ENCODE measurements at places on chromosomes 6 and 20.

GRCh38 chr6:155909710-155910109 lies 454.1 kb upstream of the NOX3 start:
- no peak for DNase-seq

GRCh38 chr6:139647016-139647415 lies 272.6 kb upstream of the CITED2 start:
- DNase-seq = no peak

DNA sequence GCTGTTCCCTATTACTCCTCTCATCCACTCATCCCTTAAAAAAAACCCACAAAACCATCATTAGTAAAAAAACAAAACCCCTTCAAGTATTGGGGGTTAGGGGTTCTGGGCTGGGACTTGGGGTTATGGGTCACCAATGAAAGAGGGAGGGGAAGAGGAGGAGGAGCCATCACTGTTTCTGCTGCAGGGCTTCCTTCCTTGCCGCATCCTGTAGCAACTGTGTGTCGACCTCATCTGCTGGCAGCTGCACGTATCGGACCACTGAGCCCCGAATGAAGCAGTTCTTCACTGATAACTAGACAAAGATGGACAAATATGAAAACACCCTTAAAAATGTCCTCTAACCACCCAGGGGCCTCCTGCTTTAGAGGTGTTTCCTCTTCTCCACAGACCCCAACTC lies 2.0 kb upstream of the VARS1 start:
- peak; percentile 68 for DNase-seq

- DNase-seq = no peak
These were observed 758.0 kb upstream of the MMS22L start for GRCh38 chr6:98041056-98041455.

DNA sequence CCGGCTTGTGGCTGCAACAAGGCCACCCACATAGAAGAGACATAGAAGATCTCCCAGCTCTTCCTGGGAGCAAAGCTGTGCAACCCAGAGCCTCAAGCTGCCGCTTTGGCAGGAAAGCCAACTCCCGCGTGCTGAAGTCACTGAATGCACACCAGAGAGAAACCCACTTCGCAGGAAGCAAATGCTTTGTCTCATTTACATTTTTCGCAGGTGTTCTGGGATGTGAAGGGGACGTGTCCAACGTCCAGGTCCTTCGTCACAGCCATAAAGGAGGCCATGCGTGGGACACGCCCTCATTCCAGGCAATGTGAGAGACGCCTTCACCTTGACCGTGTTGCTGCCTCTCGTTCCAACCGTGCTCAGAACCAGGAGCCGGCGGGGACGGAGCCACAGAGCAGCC lies 24.4 kb downstream of the KCNQ2 start:
- no peak for DNase-seq

DNA sequence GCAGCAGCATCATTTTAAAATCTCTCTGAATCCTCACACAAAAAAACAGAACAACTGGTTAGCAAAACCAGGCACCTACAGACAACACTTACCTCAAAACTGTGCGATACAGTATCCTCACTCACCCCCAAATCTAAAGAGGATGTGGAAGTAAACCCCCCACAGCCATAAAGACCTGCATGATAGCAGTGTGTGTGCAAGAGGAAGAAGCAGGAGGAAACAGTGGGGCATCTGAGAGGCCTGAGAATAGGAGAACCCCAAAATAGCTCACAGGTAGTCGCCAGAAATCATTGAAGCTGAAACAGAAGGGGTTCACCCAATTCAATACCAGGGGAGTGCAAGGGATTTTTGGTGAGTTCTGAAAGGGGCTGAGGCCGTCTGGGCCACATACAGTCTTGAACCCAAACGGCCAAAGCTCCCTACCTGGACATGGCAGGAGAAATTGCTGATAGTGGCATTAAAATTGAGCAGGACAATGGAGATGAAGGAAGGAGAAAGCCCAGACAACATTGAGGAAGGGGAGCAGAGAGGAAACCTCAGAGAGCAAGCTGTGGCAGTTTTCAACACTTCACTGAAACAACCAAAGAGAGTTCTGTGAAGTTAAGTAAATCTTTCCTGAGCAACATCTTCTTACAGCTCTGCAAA lies 129.7 kb downstream of the FIG4 start:
- peak; percentile 45 for DNase-seq

- no peak for DNase-seq
These were observed 150.9 kb upstream of the MLIP start for GRCh38 chr6:53960311-53960710.

DNA sequence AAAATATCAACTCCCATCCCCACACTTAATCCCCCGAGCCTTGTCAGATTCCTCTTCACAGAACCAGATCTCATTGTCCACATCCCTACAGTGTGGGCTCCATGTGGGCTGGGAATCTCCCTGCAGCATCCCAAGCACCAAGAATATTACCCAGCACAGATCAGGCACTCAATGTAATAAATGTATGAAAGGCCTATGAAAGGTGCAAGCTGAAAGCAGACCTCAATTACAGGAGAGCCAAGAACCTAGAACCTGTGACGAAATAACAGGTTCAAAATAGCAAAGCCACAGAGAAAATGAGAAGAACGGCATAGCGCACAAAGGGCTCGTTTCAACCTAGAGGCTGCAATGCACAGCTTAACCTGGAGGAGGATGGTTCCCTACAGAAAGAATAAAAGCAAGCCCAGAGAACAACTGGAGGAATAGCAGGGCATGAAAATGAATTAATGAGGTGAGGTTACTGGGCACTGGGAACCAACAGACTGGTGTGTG lies 3.1 kb downstream of the SLC23A2 start:
- peak; percentile 63 for DNase-seq

- peak; percentile 81 for DNase-seq
These were observed 582 bp downstream of the SNRPB start for GRCh38 chr20:2469991-2470422.

DNA sequence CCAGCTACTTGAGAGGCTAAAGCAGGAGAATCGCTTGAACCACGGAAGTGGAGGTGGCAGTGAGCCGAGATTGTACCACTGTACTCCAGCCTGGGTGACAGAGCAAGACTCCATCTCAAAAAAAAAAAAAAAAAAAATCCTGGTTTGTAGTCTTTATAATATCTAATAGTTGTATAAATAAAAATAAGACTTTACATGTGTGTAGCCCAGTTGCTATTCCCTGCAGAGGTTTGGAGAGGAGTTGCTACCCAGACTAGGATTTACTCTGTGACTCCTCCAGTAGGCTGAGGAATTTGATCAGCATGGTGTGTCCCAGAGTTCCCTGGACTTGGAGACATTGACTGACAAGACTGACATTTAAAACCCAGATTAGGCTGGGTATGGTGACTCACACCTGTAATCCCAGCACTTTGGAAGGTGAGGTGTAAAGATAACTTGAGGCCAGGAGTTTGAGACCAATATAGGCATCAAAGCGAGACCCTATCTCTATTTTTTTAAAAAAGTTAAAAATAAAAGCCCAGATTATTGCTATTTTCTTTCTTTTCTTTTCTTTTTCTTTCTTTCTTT lies 10.2 kb downstream of the CHMP4B start:
- DNase-seq = no peak

- no peak for DNase-seq
These were observed 51.4 kb downstream of the TMEM242 start for GRCh38 chr6:157271911-157272310.

DNA sequence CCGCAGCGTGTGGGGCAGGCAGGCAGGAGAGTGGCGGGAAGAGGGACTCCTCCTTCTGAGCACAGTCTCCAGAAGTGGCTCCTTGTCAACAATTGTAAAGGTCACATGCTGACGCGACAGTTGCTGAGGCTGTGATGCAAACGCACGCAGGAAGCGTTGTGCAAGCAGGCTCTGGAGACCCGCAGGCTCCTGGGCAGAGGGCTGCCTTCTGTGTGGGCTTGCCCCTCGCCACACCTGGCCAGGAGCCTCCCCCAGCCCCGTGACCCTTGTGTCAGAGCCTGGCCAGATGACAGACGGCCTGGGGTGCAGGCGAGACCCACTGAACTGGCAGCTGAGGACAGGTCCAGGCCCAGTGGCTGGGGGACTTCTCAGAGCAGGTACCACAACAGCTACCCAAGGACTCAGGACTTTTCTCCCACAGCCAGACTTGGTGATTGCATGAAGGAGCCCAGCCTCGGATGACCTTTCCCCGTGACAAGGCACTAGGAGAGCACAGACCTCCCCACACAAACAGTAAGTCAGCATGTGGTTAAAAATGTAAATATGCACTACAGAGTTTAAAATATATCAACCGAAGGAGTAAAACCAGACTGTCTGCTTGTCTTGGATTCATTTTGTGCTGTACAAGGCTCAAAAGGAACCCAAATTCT lies 222.1 kb upstream of the RREB1 start:
- DNase-seq = no peak

DNA sequence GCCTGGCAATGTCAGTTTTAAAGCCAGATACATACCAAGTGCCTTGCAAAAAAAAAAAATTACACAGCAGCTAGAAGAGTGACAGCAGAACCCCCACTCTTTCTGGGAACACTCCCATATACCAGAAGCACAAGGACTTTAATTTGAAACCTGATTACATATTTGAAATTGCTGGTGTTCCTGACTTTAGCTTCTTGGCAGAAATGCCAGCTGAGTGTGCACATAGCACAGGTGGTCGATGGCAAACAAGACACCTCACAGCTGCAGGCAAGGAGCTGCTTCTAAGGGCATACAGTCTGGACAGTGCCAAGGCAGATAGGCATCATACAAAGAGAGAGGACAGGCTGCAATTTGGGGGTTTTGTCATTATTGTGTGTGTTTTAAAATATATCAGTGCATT lies 150.7 kb upstream of the SGK1 start:
- DNase-seq = no peak

DNA sequence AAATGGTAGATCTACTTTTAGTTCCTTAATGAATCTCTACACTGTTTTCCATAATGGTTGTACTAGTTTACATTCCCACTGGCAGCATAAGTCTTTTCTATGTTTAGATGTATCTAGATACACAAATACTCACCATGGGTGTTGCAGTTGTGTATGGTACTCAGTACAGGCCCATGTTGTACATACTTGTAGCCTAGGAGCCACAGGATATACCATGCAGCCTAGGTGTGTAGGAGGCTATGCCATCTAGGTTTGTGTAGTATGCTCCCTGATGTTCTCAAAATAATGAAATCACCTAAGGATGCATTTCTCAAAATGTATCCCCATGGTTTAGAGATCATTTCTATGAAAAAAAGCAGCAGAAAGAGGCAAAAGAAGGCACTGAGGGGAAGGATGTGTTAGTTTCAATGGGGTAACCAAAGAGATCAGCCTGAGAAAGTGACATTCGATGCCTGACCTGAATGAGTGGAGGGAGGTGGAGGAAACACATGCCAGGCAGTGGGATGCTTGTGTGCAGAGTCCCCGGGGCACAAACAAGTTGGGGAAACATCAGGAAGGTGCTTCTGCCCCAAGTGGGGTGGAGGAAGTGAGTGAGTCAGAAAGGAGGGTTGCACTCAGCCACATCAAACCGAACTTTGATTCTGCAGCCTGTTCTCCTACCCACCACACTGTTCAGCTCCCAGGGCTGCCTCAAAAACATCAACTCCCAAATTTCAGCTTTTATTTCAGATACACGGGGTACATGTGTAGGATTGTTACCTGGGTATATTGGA lies 191.2 kb downstream of the ZNF217 start:
- DNase-seq = no peak

DNA sequence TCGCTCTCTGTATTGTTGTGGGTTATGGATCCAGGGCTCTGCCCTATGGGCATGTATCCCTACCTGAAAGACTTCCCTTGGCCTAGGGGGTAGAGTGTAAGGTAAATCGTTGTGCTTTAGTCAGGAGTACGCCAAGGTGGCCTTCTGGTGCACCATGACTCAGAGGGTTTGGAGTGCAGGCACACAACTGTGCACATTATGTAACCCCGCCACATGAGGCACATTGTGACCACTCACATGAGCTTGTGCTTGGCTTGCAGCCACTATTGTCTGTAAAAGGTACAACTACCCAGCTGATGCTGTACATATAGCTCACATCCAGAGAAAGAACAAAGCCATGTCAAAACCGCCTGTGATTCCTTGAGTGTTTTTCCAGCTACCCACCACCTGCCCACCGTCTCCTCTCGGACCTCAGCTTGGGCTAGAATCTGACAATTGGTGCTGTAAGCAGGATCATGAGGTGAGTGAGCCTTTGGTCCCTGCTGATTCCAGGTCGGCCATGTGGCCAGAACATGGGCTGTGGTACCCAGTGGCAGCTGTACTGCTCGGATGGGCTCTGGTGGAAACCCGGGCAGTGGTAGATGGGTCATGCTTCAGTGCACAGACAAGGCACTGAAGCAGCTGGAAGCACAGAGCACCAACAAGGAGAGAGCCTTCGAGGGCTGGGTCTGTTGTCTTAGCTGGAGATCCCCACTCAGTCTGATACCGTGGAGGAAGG lies 33.8 kb downstream of the HDDC2 start:
- DNase-seq = no peak

GRCh38 chr6:34819571-34820480 lies 27.9 kb downstream of the BLTP3A start:
- DNase-seq = no peak

- DNase-seq = no peak
These were observed 113.6 kb downstream of the ARID1B start for GRCh38 chr6:156890627-156891314.

DNA sequence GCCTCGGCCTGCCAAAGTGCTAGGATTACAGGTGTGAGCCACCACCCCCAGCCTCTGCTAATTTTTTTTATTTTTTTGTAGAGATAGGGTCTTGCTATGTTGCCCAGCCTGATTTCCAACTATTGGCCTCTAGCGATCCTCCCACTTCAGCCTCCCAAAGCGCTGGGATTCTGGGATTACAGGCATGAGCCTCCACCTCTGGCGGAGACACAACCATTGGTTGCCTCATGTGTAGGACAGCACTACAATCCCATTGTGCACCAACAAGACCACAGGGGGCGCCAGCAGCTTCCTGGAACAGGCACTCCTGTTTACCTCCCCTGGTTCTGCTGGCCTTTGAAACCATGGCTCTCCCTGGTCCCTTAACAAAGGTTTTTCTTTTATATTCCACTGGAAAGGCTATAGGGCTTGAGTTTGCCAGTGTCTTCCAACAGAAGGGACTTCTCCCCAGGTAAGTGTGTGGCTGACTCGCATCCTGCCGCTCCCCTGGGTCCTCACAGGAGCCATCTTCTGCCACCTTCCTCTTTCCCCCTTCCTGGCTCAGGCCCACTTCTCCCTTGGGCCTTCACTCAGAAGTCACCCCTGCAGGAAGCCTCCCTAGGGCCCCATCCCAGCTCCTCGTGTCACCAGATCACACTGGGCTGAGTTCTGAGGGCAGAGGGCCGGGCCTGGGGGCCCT lies 39.2 kb upstream of the TLDC2 start:
- peak; percentile 65 for DNase-seq
